ENCODE measurements at places on chromosomes 4 and X.

- no peak for DNase-seq
These were observed 135.4 kb upstream of the NKX1-1 start for GRCh38 chr4:1541449-1542225.

- no peak for DNase-seq
These were observed 137.6 kb downstream of the TECRL start for GRCh38 chr4:64271601-64272081.

- no peak for DNase-seq
These were observed 177.5 kb upstream of the TTC29 start for GRCh38 chr4:147123146-147123545.

DNA sequence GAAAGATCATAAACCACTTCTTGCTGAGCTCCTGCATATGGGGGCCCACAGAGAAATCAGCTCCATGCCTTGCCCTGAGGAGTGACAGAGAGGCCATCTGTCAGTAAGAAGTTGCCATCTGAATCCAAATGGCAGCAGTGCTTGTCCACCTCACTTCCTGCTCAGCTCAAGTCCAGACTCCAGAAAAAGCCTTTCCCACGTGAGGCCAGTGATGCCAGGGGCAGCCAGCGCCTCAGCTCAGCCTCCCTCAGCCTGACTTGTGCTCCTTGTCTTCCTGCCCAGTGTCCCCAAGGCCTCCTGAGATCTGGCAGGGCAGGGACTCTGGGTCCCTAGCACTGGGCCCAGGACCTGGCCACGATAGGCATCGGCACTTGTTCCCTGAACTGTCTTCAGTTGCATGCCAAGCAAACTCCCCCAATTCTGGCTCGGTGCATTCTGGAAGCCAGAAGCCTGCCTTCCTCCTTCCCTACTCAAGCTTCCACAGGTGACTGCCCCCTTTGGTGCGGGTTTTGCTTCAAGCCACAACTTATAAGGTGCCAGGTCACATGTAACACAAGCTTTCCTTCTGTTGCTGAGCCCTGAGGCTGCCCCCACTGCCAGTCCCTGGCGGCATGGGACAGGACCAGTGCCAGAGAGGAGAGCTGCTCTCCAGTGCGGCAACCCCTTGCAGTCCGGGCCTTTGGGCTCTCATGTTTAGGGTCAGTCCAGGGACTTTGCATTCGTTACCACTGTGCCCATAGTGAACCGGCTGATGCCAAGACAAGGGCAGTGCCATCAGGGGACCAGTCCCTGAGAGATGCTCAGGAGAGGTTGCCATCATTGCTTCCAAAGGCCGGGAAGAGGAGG lies 2.2 kb downstream of the ZNF185 start:
- DNase-seq, result no peak

DNA sequence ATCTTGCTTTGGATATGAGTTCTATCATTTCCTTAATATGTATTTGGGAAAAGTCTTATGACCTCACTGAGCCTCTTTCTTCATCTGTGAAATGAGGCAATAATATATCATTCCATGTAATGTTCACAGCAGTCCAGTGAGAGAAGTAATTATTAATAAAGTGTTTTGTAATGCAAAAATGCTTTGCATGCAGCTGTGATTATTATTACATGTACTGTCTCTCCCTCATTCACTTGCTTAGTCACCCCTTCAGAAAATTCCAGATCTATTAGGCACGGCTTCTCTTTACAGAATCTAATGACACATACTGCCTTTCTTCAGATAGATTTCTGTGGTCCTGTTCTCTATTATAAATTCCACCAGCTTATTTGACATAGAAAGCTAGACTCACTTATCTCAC lies 53.5 kb upstream of the FGF13 start:
- no peak for DNase-seq

DNA sequence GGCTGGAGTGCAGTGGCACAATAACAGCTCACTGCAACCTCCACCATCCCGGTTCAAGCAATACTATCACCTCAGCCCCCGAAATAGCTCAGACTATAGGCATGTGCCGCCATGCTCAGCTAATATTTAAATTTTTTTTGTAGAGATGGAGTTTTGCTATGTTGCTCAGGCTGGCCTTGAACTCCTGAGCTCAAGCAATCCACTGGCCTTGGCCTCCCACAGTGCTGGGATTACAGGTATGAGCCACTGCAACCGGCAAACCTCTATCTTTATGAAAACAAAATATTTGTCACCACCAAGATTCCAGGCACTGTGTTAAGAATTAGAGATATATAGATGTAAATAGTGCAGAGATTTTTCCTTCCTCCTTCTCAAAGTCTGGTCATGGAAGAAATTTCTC lies 232.5 kb downstream of the ANKRD50 start:
- no peak for DNase-seq

GRCh38 chrX:118207831-118208453 lies 91.3 kb upstream of the KLHL13 start:
- DNase-seq, result no peak

DNA sequence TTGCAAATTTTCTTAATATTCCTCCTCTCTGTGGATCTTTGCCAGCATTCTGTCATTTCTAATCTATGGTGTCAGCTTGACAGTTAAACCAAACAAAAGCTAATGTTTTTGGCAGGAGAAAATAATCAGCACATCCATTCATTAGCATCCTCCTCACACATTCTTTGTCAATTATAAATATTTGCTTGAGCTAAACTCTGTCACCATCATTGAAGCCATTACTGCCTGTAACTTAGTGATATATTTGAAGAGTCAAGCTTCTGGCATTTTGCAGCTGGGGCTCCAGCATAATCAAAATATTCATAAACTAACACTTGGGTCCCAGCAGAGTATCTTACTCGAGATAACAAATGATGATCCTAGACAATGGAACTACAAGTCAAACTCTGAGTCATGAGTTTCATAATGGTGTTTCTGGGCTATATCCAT lies 126.1 kb downstream of the EIF4E start:
- DNase-seq, result no peak

DNA sequence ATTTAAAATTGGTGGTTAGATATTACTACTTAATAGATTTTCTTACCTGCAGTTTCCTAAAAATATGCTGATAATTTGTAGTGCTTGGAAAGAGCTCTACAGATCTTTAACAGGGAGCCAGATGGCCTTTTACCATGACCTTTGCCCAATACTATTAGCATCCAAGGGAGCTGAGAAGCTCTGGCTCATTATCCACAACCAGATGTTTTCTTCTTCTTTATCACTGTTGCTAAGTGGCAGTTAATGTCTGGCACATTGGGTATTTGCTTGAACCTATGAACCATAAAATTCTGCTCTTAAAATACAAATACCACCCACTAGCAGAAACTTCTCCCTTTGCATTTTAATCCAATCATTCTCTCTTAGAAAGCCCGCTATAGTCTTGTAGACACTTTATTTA lies 1480.3 kb downstream of the C4orf33 start:
- DNase-seq, result no peak

GRCh38 chrX:131646106-131646505 lies 102.2 kb downstream of the OR13H1 start:
- DNase-seq, result no peak

DNA sequence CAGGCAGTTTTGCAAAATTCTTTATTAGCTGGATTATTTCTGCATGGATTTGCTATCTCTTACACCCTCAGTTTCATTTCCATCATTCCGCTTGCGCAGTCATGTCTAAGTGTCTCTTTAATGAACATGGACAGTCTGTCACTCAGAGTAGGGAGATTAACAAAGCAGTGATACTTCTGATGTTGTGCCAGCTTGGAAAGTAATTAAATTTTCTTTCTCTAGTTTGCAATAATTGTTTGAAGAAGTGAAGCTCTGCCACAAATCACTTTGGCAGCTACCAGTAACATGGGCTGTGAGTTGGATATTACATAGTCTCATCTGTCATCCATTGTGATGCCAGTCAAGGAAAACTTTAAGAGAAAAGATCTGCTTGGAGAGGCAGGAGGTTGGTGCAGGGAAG lies 324.8 kb upstream of the NWD2 start:
- no peak for DNase-seq

DNA sequence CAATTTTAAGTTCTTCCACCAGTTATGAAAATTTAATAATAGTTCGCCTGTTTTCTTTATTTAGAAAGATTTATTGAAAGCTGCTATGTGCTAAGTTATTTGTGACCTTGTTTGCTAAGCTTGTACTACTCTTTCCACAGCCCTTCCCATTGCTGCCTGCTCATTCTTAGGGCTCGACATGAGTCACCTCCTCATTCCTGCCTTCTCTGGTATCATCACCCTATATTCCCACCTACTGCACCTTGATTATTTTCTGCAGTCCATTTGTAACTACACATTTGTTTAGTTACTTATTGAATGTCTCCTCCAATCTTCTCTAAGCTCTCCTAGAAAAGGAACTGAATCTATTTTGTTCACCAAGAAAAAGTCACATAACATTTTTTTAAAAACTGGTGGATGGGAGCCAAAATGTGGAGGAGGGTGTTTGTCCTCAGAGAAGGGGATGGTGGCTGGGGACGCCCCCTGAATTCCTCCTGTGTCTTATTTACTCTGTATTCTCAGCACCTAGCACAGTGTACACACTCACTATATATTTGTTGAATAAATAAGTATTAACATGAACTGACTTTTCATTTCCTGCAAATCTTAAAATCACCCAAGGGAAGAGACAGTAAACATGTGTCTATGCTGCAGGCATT lies 3.7 kb upstream of the RAB9A start:
- DNase-seq, result no peak

- no peak for DNase-seq
These were observed 35.4 kb upstream of the SPON2 start for GRCh38 chr4:1207603-1208265.

GRCh38 chr4:187504974-187505797 lies 490.4 kb upstream of the ZFP42 start:
- DNase-seq, result no peak

DNA sequence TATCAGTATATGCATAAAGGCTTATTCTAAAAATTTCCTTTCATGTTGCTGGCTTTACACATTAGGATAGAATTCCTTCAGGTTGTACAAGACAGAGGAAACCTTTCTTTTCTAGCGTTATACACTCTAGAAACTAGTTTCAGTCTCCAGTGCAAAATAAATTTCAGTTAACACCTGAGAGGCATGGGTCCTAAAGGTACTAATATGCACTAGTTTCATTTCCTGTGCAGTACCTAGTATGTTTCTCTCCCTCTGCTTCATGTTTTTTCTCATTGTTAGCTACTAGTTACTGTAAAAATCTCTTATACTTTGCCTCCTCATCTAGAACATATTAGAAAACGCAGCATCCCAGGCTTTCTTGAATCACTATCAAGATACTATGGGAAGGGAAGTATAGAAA lies 54.0 kb downstream of the SNX25 start:
- no peak for DNase-seq

- DNase-seq, result no peak
These were observed 25.6 kb downstream of the PTTG2 start for GRCh38 chr4:37985730-37986275.

DNA sequence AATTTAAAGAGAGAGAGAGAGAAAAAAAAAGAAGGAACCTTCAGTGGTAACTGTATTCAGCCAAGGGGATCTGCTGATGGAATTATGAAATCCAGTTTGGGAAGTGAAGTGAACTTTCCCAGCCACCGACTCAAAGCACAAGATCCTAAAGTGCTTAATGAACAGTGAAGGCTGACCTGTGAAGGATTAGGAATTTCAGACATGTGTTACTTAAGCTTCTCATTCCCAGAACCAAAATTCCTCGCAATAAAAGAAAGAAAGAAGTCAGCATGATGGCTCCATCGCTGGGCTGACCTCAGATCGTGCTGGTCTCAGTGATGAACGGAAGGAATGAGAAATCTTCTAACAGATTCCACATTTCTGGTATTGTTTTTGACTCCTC lies 135.2 kb downstream of the ARSF start:
- no peak for DNase-seq

DNA sequence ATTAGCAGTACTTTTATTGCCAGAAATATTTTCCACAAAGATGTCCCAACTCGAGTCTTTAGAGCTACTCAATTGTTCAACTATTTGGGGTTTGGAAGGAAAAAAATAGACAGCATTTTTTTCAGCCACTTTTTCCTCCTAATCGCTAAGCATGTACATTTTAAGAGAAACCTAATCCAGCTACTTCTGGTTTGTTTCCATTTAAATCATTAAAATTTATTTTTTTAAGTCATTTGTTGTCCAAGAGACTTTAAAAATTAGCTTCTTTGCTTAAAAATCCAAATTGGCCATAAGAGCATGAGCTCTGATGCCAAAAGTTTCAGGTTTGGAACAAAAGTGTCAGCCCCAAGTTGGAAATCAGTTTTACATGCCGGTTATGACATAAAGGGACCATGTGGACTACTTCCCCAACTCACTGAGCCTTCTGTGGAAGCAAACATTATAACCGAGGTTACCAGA lies 186.3 kb upstream of the INTU start:
- no peak for DNase-seq

DNA sequence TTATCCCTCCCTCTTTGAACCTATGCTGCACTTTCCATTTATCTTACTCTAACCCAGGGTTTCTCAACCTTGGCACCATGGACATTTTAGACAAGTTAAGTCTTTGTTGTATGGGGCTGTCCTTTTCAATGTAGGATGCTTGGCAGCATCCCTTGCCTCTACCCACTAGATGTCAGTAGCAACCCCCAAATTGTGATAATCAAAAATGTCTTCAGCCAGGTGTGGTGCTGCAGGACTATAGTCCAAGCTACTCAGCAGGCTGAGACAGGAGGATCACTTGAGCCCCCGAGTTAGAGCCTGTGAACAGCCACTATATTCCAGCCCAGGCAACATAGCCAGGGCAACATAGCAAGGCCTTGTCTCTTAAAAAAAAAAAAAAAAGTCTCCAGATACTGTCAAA lies 7.0 kb downstream of the LRCH2 start:
- no peak for DNase-seq

DNA sequence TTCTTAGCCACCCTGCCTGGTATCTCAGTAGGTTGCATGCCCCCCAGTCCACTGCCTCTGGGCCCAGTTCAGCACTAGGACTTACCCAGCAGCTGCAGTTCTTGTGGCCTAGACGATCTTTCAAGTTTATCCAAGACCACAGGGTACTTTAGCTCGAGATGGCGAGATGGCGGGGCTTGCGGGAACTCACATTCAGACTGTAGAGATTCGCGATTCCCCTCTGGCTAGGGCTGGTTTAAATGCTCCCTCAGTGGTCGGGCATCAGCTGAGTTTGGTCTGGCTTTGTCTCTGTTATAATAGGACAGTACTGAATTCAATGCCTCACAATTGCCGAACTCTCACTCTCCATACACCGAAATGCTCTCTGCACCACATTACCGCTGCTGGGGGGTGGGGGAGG lies 18.4 kb upstream of the RFC1 start:
- DNase-seq, result no peak

DNA sequence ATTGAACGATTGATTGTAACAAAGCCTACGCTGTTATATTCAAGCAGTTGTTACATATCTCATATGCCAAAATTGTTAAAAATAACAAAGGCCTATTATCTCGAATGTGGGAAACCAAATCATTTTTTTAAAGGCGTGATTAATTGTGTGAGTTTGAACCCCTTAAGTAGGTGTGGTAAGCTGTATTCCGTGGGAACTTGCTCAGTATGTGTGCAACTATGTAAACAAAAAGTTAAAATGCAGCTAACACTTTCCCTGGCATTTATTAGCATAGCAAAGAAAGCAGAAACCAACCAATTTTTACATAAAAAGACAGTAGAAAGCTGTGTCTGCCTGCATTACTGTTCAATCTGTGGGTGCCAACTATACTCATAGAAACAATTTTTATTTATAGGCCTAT lies 166.0 kb upstream of the HAND2 start:
- DNase-seq, result no peak

- no peak for DNase-seq
These were observed 9.9 kb downstream of the TMSB4X start for GRCh38 chrX:12984603-12985319.

All from stimulated activated CD4-positive, alpha-beta T cell treated with anti-CD3 and anti-CD28 coated beads, Interleukin-4, amount 100 ng/mL, for 1 hour (primary cell).